Heart left ventricle (tissue), 16 donors: ENCODE measurements at places on chromosomes 3 and 15. TPM values are rescaled to one million over a fixed set of nuclear protein-coding genes. Genes with fewer than 3 reads are reported as not detected.

Gene LYZL4
- not detected for total RNA-seq

Gene SCN5A
- 173 TPM for total RNA-seq

Gene LRTM1
- total RNA-seq: not detected

Gene ITIH3
- total RNA-seq: 0.65 TPM

Gene GAP43
- total RNA-seq: not detected

Gene CTXN2
- total RNA-seq: not detected

Gene CD96
- not detected for total RNA-seq

Gene TNNC1
- 6,897 TPM for total RNA-seq

Gene HRG
- not detected for total RNA-seq

Gene POLR2H
- total RNA-seq: 25.2 TPM

Gene CCDC54
- total RNA-seq: not detected

Gene COL7A1
- 11.5 TPM for total RNA-seq

Gene GOLGA6L7
- total RNA-seq: not detected

Gene ACTRT3
- 0.18 TPM for total RNA-seq

Gene IVD
- 84.7 TPM for total RNA-seq

Gene PRR23A
- not detected for total RNA-seq

Gene B3GALNT1
- 67.0 TPM for total RNA-seq

Gene NLGN1
- 8.3 TPM for total RNA-seq

Gene ITIH4
- 6.5 TPM for total RNA-seq

Gene WDR53
- total RNA-seq: 9.7 TPM

Gene HYAL1
- total RNA-seq: 57.8 TPM

Gene ZNF774
- 7.0 TPM for total RNA-seq

Gene BFSP2
- not detected for total RNA-seq

Gene CLDN16
- not detected for total RNA-seq

Gene SLC15A2
- 1.9 TPM for total RNA-seq

Gene ALDH1L1
- total RNA-seq: 29.4 TPM

Gene SLITRK3
- total RNA-seq: not detected

Gene WDR93
- total RNA-seq: not detected

Gene SLC12A1
- not detected for total RNA-seq

Gene EXD1
- not detected for total RNA-seq

Gene FBXW12
- not detected for total RNA-seq

Gene VPS18
- 23.8 TPM for total RNA-seq

Gene CYP1A1
- 0.16 TPM for total RNA-seq
